ENCODE measurements at places on chromosomes 12 and 14. TPM values are rescaled to one million over a fixed set of nuclear protein-coding genes. Genes with fewer than 3 reads are reported as not detected.

- no peak for DNase-seq
These were observed 12.8 kb downstream of the ZFHX2 start for GRCh38 chr14:23538785-23539184.

GRCh38 chr12:12612358-12612757, 682 bp downstream of the CREBL2 start:
- DNase-seq: no peak

GRCh38 chr14:33240466-33240865, 301.8 kb downstream of the NPAS3 start:
- DNase-seq: no peak

DNA sequence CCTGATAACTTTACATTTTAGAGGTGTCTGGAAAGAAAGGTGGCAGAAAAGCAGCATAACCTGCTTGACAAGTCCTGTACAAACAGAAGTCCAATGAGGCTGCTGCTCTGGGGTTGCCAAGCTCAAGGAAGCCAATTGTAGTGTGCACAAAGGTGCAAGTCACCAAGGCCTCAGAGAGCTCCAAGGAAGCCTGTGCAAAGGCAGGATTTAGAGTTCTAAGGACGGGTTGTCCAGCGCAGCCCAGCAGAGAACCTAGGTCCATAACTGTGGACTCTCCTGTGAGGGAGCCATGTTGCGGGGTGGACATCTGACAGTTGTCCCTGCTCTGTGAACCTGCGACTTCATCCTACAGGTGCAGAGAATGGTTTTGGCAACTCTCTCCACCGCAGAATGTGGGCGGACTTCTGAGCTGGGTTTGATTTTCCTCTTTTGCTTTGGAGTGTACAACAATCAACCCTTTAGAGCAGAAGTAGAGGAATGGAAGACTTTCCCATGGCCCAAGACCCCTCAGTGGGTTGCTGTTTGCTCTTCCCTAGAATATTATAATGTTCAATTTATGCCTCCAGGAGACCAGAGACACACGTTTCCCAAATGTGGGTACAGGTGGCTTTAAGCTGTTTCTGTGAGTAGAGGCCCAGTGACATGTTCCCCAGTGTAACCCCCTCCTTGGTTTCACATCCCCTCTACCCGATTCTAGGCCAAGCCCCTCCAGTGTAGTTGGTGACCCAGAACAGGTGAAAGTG, 81.0 kb downstream of the ETV6 start:
- DNase-seq: peak; percentile 60

- no peak for DNase-seq
These were observed 149.7 kb upstream of the DCN start for GRCh38 chr12:91332302-91332701.

DNA sequence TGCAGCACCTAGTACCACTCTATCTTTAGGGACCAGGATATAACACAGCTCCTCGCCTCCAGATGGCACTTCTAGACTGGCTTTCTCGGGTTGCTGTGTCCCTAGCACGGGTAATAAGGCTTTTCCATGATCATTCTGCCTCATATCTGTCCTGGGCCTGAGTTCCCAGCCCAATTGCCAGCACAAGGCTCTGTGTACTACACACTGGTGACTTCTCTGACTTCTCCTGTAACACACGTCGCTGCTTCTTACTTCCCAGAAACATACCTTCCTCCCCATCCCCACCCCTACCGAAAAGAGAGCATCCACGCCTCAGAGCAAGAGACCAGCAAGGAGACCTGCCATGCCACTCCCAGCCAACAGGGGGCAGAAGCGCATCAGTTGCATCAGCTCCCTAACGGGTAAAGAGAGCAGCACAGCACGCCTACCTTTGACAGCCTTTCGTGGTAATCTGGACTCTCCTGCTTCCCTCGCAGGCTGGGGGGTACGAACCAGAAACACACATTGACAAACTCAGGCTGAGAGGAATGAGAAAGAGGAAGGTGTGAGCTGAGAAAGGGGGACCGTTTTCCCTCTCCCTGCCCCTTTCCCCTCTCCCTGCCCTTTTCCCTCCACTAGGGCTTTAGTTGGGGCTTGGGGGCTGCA, 21.2 kb upstream of the ZNF740 start:
- DNase-seq: peak; percentile 50

GRCh38 chr12:132610051-132610759, at the start of gene LRCOL1:
TSS of gene LRCOL1 (minus strand) at chr12:132610582. CDS start at chr12:132606251, 4,331 bp downstream.
- DNase-seq: no peak

- no peak for DNase-seq
These were observed 46.3 kb upstream of the IGF1 start for GRCh38 chr12:102526656-102527055.

- no peak for DNase-seq
These were observed 95.2 kb downstream of the GCH1 start for GRCh38 chr14:54807428-54807827.

GRCh38 chr14:61266436-61266835, 14.7 kb downstream of the TMEM30B start:
- peak; percentile 29 for DNase-seq

GRCh38 chr14:74911704-74912103, 11.4 kb downstream of the RPS6KL1 start:
- DNase-seq: no peak

DNA sequence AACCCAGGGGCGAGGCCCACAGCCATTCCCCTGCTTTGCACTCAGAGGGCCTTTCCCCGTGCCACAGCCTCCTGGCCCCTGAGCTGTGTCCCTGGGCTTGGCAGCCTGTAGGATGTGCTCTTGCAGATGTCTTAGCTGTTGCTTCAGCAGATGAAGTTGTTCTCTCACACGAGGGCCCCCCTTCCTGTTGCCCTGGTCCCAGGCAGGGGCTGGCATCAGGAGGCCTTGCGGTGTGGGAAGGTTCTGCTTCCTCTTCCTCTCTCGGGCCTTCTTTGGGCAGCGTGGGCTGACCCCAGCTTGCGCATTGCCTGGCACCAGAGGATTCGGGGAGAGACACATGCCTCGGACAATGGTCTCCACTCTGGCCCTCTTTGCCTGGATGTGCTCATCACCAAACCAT, 12.7 kb downstream of the PROX2 start:
- DNase-seq: no peak

GRCh38 chr14:48563489-48563888, 888.1 kb upstream of the MDGA2 start:
- peak; percentile 89 for DNase-seq

DNA sequence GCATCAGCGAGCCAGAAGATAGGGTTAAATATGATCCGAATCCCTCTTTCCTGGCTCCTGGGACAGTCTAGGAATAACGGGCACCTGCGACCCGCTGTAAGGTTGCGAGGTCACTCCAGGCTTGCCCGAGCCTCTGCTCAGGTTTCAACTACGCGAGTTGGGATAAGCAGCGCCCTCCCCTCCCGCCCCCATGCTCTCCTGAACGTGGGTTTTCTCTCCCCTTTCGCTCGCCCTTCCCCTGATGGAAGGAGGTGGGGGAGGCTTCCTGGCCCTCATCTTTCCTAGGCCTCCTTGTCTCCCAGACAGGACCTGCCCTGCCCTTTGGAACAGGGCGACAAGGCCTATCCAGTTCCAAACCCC, 753 bp upstream of the ATP5MC2 start:
- DNase-seq: no peak

GRCh38 chr14:58265401-58265800, 20.8 kb downstream of the PSMA3 start:
- DNase-seq: no peak

DNA sequence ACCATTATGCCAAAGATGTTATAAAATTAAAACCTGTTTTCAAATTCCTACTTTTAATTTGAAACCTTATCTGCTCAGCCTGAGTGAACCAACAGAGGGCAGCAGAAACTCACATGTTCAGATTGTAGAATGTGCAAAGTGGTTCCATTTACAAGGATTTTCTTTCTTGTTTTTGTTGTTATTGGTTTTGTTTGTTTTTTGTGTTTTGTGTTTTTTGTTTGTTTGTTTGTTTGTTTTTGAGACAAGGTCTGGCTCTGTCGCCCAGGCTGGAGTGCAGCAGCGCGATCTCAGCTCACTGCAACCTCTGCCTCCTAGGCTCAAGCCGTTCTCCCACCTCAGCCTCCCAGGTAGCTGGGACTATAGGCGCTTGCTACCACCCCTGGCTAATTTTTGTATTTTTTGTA, 22.8 kb upstream of the GARIN2 start:
- DNase-seq: peak; percentile 23

Gene PLXNC1
- polyA plus RNA-seq: 0.03 TPM

Gene TTC5
- polyA plus RNA-seq: 9.9 TPM

Gene ANP32D
- polyA plus RNA-seq: not detected

Gene CCDC60
- polyA plus RNA-seq: not detected

Gene GUCY2C
- not detected for polyA plus RNA-seq

Gene ABCD2
- not detected for polyA plus RNA-seq

Gene FGF6
- polyA plus RNA-seq: not detected

Gene HHIPL1
- 0.58 TPM for polyA plus RNA-seq

Gene MIPOL1
- 1.9 TPM for polyA plus RNA-seq

Gene RNASE3
- polyA plus RNA-seq: not detected

Measured in foreskin keratinocyte (primary cell).